ENCODE measurements at places on chromosomes 16 and 17.

DNA sequence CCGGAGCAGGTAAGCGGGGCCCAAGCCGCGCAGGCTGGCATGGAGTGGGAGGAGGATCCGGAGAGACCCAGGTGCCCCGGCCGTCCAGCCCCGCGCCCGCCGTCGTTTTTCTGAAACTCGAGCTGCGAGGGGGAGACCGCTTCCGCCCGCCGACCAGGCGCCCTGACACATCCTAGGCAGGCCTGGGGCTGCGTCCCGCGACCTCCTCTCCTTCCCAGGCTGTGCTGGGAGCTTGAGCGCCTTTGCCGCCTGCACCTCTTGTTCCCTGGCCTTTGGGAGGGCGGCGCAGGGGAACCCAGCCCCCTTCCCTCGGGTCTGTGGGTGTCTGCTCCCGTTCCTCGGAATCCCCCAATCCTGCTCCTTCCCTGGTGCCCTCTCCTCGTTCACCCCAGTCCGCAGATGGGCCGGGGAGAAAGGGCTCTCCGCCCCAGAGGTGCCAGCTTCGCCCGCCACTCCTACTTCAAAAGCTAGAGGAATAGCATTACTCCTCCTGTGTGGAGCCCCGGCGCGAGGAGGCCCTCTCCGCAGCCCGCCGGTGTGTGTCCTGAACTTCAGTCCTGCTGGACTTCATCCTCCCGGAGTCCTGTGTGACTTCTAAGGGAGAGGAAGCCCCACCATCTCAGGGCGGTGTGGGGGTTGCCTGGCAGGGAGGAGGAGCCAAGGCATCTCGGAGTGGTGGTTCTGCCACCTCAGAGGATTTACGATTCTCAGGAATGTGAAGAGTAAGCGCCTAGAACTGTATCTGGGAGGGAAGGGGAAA is 1.0 kb downstream of the NHERF1 start:
- DNase-seq: no peak

DNA sequence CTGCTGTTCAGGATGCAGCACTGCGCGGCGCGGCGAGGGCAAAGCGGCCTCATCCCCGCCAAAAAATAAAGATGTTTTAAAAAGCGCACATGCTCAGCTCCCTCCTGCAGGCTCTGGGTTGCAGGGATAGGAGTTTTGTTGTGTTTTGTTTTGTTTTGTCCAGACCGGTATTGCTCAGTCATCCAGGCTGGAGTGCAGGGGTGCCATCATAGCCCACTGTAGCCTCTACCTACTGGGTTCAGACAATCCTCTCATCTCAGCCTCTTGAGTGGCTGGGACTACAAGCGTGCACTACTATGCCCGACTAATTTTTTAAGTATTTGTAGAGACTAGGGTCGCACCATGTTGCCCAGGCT is 636 bp downstream of the WWOX start:
- DNase-seq: no peak

- peak; percentile 88 for DNase-seq
These were observed 881 bp downstream of the MLLT6 start for GRCh38 chr17:38705803-38706504.

DNA sequence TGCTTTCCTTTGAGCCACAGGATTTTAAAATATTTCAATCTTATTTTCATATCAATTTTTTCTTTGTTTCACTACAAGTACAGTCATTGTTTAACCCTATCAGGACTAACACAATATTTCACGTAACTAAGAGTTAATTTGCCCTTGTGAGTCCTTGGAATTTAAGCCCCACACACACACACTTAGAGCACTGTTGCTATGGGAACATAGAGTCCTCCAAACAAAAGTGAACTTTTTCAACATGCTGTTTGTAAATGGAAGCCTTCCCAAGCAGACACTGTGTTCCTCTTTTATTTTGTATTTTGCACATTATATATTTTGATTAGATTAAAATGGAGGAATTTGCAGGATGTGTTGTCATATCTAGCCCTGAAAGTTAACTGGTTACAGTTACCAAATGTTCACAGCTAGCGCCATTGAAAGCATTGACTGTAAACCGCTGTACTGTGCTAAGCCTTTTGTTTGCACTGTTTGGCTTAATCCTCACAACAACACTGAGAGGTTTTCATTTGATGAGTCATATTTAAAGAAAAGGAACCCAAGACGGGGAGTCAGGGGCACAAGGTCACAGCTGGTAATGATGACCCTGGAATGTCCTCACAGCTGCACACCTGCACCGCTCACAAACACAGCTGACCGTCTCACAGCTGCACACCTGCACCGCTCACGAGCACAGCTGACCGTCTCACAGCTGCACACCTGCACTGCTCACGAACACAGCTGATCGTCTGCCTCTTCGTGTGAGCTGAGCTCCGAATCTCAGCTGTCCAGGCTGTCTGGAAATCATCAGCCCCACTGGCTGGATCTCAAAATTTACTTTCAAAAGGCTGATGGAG is 6.3 kb downstream of the HSBP1 start:
- no peak for DNase-seq

- no peak for DNase-seq
These were observed 61.1 kb downstream of the PECAM1 start for GRCh38 chr17:64329588-64329987.

Measured in D341Med (cell line).